ENCODE measurements at places on chromosomes 11 and 22.

DNA sequence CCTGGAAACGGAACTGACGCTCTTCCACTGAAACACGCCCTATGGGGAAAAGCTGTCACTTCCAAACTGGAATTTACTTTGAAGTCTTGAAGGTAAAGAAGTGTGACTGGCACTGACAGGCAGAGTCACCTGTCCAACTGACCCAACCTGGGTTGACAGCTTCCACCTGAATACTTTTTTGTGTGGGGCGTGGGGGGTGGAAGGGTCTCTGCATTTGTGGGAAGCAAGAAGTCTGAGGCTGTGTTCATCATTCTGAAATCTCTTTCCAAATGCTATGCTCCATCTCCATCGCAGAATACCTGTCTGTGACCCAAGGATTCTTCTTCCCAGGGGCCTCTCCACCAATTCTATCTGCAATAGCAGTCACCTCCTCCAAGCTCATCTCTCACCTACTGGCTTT, 7.8 kb downstream of the IFT27 start:
- no peak for DNase-seq

DNA sequence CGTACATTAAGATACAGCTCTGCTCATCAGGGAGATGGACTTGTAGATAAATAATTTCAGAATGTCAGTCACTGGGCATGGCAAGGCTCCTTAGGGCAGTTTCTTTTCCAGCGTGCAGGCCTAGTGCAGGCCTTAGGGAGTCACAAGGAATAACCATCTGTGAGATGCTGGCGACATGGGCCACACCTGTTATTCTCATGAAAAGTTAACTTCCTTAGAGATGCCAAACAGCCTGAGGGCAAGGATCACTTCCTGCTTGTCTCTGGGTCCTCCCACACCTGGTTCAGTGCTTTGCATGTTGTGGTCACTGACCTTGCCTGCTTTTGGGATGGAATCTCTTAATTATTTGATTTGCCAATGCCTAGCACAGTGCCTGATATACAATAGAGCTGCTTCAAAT, 70.6 kb downstream of the ST3GAL4 start:
- no peak for DNase-seq

GRCh38 chr11:32581556-32581955, 2.1 kb upstream of the EIF3M start:
- no peak for DNase-seq

GRCh38 chr11:47466701-47467250, 17.8 kb upstream of the RAPSN start:
- DNase-seq = peak; percentile 84

GRCh38 chr11:119125821-119126220, 4.4 kb downstream of the HINFP start:
- DNase-seq = no peak

DNA sequence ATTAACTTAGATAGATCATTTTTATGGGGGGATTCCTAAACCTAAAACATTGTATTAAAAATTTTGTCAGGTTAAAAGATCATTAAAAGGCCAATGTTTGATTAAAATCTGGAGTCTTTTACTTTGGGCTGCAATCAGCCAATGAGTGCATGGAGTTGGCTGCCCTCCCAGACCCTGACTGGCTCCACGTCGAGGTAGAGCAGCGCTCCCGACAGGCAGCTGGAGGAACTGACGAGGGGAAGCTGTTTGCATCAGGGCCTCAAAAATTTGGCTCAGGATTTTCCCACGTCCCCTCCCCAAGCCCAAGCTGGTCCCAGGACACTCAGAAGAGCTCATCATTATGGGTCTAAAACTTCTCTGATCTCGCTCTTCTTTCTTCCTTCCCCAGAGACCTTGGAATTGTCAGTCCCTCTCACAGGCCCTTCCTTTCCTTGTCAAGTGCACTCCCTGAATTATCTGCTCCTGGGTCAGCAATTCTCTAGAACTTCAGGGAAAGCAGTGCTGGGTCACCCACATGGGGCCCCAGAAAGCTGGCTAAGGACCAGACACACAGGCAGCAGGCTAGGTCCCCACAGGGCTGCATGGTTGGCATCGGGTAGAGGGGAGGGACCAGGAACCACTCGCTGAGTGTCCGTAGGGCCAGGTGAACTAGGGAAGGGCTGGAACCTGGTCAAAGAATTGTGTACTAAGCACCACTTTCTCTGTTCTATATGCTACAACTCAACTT, 119.6 kb upstream of the IGLL5 start:
- DNase-seq = no peak

DNA sequence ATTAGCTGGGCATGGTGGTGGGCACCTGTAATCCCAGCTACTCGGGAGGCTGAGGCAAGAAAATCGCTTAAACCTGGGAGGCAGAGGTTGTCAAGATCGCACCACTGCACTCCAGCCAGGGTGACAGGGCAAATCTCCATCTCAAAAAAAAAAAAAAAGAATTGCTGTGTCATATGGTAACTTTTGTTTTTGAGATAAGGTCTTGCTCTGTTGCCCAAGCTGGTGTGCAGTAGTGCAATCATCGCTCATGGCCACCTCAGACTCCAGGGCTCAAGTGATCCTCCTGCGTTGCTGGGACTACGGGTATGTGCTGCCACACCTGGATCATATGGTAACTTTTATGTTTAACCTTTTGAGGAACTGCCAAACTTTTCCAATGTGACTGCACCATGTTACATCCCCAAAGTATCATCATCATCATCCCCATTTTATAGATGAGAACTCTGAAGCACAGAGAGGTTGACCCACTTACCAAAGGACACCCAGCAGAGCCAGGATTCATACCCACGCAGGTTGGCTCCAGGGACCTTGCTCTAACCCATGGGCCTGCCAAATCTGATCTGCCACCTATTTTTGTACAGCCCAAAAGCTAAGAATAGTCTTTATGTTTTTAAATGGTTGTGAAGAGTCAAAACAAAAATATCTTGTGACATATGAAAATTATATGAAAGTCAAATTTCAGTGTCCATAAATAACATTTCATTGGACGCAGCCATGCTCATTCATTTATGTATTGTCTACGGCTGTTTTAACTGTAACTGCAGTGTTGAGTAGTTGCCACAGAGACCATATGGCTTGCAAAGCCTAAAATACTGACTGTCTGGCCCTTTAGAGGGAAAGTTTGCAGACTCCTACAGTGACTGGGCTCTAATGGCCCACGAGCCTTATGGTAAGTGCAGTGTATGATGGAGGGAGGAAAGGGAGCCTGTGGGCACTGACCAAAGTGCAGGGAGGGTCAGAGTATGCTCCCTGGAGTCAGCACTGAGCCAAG, 45.3 kb downstream of the GDPD5 start:
- DNase-seq = no peak

GRCh38 chr22:42754658-42755057, 34.0 kb upstream of the A4GALT start:
- no peak for DNase-seq

DNA sequence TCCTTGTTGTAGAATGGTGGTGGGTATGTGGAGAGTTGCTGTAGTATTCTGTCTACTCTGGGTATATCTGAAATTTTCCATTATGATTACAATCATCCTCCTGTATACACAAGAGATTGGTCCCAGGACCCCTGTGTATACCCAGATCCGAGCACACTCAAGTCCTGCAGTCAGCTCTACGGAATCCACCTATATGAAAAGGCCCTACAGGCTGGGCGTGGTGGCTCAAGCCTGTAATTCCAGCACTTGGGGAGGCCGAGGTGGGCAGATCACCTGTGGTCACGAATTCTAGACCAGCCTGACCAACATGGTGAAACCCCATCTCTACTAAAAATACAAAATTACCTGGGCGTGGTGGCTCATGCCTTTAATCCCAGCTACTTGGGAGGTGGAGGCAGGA, 17.2 kb downstream of the PARVA start:
- no peak for DNase-seq

- no peak for DNase-seq
These were observed 207.9 kb downstream of the FAT3 start for GRCh38 chr11:92432515-92432914.

DNA sequence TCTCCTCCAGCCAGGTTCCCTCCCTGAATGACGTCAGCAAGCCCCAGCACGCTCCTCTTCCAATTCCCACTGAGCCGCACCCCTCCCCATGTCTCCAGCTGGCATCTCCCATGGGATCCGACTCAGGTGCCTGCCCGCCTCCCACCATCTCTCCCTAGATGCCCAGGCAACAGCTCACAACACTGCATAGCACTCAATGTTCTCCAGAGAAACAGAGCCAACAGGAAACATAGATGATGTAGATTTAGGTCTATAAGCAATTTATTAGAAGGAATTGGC, 532.3 kb downstream of the BRD1 start:
- DNase-seq = no peak

- no peak for DNase-seq
These were observed 2.8 kb upstream of the LARGE1 start for GRCh38 chr22:33923033-33923432.

DNA sequence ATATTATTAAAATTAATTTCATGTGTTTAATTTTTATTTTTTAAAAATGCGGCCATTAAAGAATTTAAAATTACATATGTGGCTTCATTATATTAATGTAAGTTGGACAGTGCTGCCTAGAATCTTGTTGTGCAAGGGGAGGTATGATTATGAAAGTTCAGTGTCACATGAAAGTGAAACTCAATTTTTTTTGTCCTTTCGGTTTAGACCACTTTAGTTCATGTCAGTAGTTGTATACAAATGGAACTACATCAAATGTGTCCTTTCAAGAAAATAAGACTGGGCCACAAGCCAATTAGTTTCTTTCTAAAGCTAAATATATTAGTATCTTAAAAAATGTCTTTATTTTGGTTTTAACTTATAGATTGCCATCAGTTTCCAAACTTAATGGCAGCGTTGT, 35.7 kb downstream of the TBCEL start:
- no peak for DNase-seq

DNA sequence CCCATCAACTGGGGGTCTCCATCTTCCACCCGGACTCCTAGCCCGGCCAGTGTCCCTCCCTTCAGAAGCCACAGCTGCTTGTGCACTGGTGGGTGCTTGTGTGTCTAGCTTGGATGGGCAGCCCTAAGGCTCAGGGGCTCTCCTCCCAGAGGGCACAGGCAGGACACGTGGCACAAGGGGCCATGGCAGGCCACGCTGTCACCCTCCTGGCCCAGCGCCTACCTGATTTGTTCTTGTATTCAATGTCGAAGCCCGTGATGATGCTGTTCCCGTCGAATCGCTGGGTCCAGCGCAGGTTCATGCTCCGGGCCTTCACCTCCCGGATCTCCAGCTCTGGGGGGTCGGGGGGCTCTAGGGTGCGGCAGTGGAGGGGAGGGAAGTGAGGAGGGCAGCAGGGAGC, 152.6 kb downstream of the CEP164 start:
- DNase-seq = no peak

- DNase-seq = no peak
These were observed 20.9 kb downstream of the PANX1 start for GRCh38 chr11:94149431-94150017.

- DNase-seq = no peak
These were observed 286.8 kb downstream of the BLID start for GRCh38 chr11:121829159-121829643.

GRCh38 chr11:13772223-13773046, 104.0 kb downstream of the FAR1 start:
- DNase-seq = peak; percentile 80

DNA sequence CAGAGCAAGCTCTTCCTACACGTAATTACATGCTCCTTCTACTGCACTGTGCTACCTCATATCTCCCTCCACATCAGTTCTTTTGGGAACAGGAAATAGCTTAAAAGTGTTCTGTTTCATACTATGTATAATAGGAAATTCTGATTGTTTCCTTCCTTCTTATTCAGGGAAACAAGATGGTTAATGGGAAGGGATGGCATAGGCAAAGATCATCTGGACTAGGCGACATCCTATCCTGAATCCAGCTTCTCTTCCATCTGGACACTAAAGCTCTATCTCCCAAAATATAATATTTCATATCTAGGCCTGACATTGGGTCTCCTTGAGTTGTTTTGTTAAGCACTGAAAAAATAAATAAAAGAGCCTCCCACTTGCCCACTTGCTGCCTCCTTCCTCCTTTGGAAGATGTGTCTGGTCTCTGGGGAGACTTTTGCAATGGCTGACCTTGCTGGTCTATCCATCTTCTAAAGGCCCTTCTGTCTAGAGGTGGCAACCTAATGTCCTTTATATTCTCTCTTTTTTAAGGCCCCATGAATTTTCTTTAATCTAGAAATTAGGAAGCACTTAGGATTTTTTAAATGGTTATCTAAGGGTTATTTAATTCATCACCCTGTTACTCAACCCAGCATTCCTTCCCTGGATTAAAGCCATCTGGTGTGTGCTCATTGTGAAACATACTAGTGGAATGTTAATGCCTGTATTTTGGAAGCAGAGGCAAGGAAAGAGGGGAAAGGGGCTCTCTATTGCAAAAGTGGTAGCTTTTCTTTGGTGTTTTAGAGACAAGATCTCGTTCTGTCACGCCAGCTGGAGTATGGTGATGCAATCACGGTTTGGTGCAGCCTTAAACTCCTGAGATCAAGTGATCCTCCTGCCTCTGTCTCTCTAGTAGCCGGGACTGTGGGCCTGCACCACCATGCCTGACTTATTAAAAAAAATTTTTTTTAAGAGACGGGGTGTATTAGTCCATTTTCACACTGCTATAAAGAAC, 20.6 kb downstream of the CLMP start:
- DNase-seq = no peak

- no peak for DNase-seq
These were observed 17.8 kb downstream of the PI4KA start for GRCh38 chr22:20840646-20841371.

- no peak for DNase-seq
These were observed 59.3 kb downstream of the ENDOD1 start for GRCh38 chr11:95148938-95149337.

DNA sequence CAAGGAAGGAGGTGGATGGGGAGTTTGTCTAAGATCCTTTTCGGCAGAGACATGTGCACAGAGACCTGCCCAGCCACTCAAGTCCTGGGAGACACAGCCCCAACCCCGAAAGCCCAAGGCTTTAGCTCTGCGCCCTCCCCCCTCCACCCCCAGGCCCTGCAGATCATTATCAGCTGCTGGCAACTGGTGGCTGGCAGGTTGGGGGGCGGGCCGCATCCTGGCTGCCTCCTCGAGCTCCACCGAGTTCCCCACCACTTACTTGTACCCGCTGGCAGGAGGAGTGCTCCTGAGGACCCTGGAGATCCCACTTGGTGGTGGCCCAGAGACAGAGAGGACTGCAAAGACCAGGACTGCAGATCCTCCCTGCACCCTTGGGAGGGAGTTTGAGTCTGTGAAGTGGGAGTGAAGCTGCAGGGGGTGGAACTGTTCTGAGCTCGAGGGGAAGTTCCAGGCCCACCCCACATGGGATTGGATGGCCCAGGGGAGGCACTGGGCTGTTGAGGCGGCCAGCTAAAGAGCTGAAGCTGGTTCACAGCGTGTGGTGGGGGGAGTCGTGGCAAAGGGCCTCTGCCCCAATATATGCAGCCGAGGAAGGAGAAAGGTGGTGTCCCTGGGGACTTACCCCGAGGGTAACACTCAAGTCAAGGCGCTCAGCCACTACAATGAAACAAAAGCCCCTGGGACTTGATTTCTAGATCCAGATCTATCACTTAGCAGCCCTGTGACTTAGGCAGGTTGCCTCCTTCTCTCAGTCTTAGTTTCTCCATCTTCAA, 19.9 kb upstream of the CCDC86 start:
- DNase-seq = no peak

Data from midbrain (tissue), 1 donor.